ENCODE measurements at places on chromosomes 16 and 17.

- peak; percentile 58 for DNase-seq
Observed at GRCh38 chr16:84177741-84178073, 9.2 kb downstream of the TAF1C start.

DNA sequence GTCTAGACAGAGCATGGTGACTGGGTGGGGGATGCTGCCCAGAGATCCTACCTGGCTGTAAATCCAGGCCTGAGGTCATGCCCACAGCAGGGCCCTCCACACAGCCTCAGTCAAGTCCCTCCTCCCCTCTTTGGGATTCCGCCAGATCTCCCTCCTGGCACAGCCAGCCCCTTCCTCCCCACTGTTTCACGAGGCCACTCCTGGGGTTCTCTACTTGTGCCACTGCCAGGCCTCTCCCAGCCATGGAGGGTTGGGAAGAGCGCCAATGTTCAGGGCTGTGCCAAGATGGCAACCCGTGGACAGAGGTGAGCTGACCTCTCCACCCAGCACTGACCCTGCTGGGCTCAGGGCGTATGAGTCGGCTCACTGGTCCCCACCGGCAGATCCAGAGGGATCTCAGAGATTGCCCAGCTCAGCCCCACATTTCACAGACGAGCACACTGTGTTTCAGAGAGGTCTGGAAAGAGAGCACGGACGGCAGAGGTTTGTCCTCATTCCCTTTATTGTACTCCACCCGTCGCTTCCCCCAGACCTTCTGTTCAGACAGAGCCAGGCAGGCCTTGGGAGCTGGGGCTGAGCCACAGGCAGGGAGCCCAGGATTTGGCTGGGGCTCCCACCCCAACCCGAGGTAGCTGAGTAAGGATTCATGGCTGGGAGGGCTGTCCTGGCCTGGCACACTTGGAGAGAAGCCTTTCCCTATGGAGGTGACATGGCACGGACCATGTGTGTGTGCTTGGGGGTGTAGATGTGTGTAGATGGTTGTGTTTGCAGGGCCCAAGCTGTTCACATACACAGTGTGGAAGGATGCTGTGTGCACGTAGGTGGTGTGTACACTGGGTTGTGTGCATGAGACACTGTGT is 3.5 kb upstream of the CAMKK1 start:
- DNase-seq: no peak

DNA sequence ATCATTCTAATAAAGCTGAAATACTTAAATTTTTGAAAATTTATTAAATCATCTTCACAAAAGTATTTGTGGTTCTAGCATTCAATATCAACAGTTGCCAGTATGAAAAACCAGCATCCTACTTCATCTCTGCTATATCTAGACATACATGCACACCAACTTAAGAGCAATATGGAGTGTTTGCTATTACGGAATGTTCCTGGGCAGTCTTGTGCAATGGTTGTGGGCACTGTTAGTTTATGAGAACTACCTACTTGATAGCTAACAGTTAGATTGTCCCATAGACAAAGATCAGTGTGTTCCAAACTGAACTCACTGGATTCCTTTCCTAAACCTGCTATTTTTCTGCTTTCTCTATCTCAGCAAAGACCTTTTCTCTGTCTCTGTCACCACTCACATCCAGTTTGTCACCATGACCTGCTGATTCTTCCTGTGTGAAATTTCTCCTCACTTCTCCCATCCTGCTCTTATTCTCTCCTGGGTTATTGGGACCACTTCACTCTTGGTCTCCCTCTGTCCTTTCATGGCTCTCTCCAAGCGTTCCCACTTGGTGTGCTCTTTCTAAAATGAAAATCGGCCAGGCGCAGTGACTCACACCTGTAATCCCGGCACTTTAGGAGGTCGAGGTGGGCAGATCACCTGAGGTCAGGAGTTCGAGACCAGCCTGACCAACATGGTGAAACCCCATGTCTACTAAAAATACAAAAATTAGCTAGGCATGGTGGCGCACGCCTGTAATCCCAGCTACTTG is 27.7 kb downstream of the CNTROB start:
- no peak for DNase-seq

GRCh38 chr17:63838631-63839171 is 3.8 kb downstream of the SMARCD2 start:
- DNase-seq: peak; percentile 92

GRCh38 chr16:73483934-73484711 is 436.2 kb upstream of the ZFHX3 start:
- no peak for DNase-seq

GRCh38 chr16:84397090-84397489 is 28.8 kb downstream of the ATP2C2 start:
- no peak for DNase-seq

GRCh38 chr16:81624760-81625543 is 154.1 kb upstream of the PLCG2 start:
- DNase-seq: no peak

- DNase-seq: no peak
Observed at GRCh38 chr17:76102944-76103273, 678 bp downstream of the EXOC7 start.

GRCh38 chr17:66373944-66374817 is 71.8 kb downstream of the PRKCA start:
- peak; percentile 64 for DNase-seq

GRCh38 chr17:72968798-72969197 is 123.7 kb downstream of the SLC39A11 start:
- DNase-seq: no peak

- no peak for DNase-seq
Observed at GRCh38 chr17:70187383-70187782, 18.1 kb downstream of the KCNJ2 start.

GRCh38 chr16:86405319-86405718 is 105.0 kb upstream of the FOXF1 start:
- DNase-seq: no peak

GRCh38 chr17:2800367-2800766 is 4.1 kb downstream of the RAP1GAP2 start:
- DNase-seq: peak; percentile 64

DNA sequence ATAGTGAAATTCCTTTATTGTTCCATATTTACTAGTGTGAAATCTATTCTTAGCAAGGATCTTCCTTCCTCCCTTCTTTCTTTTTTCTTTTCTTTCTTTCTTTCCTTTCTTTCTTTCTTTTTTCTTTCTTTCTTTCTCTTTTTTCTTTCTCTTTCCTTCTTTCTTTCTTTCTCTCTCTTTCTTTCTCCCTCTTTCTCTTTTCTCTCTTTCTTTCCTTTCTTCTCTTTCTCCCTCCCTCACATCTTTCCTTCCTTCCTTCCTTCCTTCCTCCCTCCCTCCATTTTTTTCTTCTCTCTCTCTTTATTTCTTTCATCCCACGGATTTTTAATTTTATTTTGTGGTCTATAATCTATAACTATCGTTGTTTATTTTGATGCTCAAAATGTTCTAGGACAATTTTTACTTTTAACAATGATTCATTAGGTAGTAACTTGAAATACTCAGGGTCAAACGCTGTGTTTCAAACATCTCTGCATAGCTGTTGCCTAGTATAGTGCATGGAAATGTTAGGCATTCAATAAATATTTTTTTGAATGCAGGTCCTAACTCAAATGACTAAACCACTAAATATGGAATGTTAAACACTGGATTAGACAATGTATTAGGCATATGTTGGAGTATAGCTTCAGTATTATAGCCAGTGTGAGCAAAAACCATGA is 178.3 kb downstream of the MAP2K6 start:
- no peak for DNase-seq

- no peak for DNase-seq
Observed at GRCh38 chr16:73750639-73751038, 546.0 kb upstream of the PSMD7 start.

GRCh38 chr16:88784856-88785105 is 239 bp downstream of the PIEZO1 start:
- no peak for DNase-seq

- DNase-seq: no peak
Observed at GRCh38 chr16:75584108-75584507, 17.9 kb downstream of the GABARAPL2 start.

GRCh38 chr17:4506892-4507291 is 8.2 kb downstream of the SPNS2 start:
- no peak for DNase-seq

GRCh38 chr17:20008242-20009051 is 712 bp upstream of the SPECC1 start:
- DNase-seq: peak; percentile 43

- DNase-seq: no peak
Observed at GRCh38 chr17:21199311-21199710, 14.7 kb downstream of the TMEM11 start.

DNA sequence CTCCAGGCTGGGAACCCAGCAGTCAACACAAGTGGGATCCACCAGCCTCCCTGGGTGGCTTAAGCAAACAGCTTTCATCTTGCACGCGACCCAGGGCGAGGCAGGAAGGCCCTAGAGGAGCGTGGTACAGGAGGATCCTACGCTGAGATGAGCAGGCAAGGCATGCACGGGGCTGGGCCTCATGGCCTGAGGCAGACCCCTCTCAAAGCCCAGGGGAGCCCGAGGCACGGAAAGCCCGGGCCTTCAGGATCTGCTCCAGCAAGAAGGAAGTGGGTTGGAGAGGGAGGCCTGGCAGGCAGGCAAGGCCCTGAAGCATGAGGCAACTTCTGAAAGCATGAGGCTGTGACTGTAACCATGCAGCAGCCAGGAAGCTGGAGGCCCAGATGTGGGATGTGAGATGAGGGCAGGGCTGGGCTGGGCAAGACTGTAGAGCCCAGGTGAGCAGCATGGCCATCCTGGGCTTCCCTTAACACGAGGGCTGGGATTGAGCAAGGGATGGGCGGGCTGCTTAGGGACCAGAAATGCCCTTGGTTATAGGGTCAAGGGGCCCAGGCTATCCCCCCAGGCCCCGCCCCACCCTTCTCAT is 338.7 kb downstream of the C16orf95 start:
- no peak for DNase-seq

- no peak for DNase-seq
Observed at GRCh38 chr17:75265614-75266315, 4.1 kb downstream of the MRPS7 start.

- no peak for DNase-seq
Observed at GRCh38 chr16:25922438-25922837, 230.7 kb downstream of the HS3ST4 start.

- DNase-seq: no peak
Observed at GRCh38 chr16:84087466-84088151, 29.1 kb downstream of the MBTPS1 start.

GRCh38 chr17:31320791-31321190 is 631 bp downstream of the EVI2A start:
- DNase-seq: no peak

- peak; percentile 18 for DNase-seq
Observed at GRCh38 chr16:3401719-3402397, 843 bp downstream of the ZNF174 start.

DNA sequence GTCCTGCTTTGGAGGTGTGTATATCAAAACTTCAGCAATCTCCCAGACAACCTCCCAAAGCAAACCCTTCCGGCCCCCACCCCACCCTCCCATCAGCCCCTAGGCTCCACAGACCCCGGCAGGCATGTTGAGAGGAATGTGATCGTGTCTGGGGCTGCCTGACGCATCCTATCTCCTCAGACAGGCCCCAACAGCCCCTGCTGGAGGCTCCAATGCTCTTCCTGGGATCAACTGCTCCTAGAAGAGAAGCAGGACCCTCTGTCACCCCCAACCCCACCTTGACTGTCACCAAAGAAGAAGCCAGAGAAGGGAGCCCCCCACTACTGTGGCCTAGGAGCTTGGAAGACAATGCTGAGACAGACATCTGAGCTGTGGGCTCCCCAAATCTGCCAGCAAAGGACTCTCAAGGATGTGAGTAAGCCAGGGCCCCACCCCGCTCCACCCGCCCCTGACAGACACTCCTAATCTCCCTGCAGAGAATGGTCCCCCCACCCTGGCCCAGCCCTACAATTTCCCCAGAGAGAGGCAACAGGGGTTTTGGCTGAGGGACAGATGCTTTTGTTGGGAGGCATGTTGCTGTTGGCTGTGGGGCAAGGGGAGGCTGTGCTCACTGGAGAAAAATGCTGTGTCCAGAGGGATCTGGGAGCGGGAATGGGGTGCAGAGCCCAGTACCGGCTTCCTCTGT is 1.6 kb upstream of the KRT14 start:
- DNase-seq: no peak

- no peak for DNase-seq
Observed at GRCh38 chr16:17526956-17527937, 56.5 kb upstream of the XYLT1 start.

DNA sequence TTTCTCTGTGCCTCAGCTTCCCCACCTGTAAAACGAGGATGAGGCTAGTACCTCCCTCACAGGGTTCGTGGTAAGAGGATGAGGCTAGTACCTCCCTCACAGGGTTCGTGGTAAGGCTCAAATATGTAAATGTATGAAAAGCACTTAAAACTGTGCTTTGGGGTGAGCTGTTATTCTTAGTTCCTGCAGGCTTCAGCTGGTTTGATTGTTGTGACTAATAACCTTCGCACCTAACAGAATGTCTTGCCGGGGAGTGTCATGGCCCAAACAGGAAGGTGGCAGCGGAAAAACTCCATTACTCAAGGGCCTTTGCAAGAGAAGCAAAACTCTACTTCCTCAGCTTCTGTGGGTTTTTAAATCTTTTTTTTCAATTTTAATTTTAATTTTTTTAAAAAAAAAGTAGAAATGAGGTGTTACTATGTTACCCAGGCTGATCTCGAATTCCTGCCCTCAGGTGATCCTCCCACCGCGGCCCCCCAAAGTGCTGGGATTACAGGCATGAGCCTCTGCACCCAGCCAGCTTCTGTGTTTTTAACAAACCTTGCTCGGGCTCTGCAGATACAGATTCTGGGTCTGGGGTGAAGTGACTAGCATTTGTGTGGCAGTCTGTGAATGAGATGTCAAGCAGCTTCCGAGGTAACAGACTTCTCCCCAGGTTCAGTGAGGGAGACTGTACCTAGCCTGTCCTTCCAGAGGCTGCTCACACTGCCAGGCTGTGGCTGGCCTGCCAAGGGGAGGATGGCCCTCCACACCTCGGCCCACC is 103.0 kb downstream of the RAB11FIP4 start:
- DNase-seq: no peak

DNA sequence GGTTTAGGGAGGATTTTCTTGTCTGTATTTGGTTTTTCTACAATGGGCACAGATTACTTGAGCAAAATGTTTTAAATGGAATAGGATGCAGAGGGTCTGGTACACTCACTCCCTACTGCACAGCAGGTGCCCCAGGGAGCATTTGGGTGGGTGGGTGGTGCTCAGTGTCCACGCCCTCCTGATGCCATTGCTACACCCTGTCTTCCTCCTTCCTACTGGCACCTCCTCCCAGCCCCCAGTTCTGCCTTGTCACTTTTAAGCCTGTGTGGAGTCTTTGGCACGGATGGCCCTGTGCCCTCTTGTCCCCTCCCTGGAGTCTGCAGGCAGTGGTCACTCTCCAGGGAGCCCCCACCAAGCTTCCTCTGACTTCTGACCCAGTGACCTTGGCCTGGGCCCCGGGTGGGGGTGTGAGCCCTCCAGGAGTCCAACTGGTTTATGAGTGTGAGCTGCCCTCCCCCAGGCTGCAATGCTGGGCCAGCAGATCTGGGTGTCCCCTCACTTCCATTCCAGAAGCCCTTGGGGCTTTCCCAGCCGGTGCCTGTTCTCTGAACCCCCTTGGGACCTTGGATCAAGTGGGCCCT is 15.5 kb downstream of the LLGL2 start:
- DNase-seq: no peak
